Activated CD8-positive, alpha-beta memory T cell treated with anti-CD3 and anti-CD28 coated beads, Interleukin-2, amount 10 ng/mL, durations not matched to agents 7 days and 5 days (primary cell): ENCODE measurements at places on chromosomes 2 and 18. TPM values are rescaled to one million over a fixed set of nuclear protein-coding genes. Genes with fewer than 3 reads are reported as not detected.

DNA sequence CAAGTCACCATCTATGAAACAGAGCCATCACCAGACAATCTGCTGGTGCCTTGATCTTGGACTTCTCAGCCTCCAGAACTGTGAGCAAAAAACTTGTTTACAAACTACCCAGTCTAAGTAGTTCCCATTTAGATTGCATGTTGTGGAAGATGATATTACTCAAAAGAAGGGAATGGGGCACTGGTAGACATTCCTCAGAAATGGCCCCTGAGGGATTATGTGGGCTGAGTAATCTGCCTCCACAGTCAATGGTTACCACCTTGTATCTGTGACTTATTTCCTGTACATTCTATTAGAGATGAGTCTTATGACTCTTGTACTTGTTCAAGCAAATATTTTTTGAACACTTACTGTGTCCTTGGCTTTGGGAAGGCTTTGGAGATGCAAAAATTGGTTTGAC lies 160.4 kb downstream of the NUP35 start:
- no peak for DNase-seq
- H3K36me3 ChIP-seq, result no peaks in the 10 kb centered on the region

- H3K27me3 ChIP-seq, result no peaks in the 10 kb centered on the region
- no peak overlapping the region for H3K4me3 ChIP-seq
- peaks cover 5% of the 10 kb centered on the region for H3K4me1 ChIP-seq
- DNase-seq, result no peak
- peak overlapping the region; percentile 59 for H3K27ac ChIP-seq
- H3K36me3 ChIP-seq, result peaks cover 10% of the 10 kb centered on the region
These were observed 165.3 kb downstream of the ATAD2B start for GRCh38 chr2:23761638-23762037.

DNA sequence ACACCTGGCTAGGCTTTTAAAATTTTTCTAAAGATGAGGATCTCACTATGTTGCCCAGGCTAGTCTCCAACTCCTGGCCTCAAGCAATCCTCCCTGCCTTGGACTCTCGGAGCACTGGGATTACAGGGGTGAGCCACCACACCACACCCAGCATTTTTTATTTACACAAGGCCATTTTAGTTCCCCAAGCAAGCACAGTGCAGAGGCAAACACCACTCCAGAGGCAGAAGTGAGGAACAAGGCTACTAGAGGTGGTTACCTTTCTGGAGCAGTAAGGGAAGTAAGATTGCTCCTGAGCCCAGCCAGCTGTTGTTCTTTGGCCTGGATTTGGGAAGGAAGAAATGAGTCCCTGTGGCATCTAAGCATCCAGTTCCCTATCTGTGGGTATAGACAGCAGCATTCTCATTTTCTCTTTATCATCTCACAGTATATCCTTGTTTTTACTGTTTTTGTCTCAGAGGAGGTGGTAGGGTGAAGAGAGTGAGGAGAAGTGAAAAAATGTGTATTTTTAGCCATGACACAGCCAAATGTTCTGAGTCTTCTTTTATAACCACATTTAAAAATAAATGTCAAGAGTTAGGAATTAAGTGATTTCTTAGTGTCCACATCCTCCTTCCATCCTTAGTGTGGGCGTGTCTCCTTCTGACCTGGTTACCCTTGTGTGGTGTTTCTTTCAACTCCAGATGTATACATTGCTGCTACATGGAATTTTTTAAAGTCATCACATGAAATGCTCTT lies 10.5 kb upstream of the TTC39C start:
- H3K27ac ChIP-seq, result no peak overlapping the region
- H3K4me1 ChIP-seq, result peaks cover 66% of the 10 kb centered on the region
- DNase-seq, result no peak
- peaks cover 9% of the 10 kb centered on the region for H3K36me3 ChIP-seq
- H3K4me3 ChIP-seq, result no peak overlapping the region

- no peak overlapping the region for H3K27ac ChIP-seq
- no peak for DNase-seq
- H3K4me3 ChIP-seq, result no peak overlapping the region
- peaks cover 22% of the 10 kb centered on the region for H3K36me3 ChIP-seq
These were observed 148.8 kb downstream of the ANKRD44 start for GRCh38 chr2:197161774-197162173.

GRCh38 chr2:75328156-75328555 lies 128.8 kb upstream of the TACR1 start:
- no peak for DNase-seq
- no peak overlapping the region for H3K4me3 ChIP-seq
- no peaks in the 10 kb centered on the region for H3K27me3 ChIP-seq

DNA sequence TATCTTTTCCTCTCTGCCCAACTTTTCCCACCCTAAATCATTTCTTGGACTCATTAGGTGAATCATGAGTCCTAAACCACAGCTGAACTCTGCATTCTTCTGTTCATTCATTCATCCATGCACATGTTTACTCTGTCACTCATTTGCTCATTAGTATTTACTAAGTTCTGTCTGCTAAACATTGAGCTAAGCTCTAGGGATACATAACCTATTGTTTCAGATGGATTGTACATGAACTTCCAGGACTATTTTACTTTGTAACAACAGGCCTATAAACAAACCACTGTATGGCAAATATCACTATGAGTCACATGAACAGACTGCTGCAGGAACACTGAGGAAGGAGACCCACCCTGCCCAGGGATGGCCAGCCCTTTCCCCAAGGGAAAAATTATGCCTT lies 14.6 kb upstream of the DYNC2LI1 start:
- no peaks in the 10 kb centered on the region for H3K36me3 ChIP-seq
- no peak overlapping the region for H3K27ac ChIP-seq
- peaks cover 3% of the 10 kb centered on the region for H3K27me3 ChIP-seq
- DNase-seq, result no peak

DNA sequence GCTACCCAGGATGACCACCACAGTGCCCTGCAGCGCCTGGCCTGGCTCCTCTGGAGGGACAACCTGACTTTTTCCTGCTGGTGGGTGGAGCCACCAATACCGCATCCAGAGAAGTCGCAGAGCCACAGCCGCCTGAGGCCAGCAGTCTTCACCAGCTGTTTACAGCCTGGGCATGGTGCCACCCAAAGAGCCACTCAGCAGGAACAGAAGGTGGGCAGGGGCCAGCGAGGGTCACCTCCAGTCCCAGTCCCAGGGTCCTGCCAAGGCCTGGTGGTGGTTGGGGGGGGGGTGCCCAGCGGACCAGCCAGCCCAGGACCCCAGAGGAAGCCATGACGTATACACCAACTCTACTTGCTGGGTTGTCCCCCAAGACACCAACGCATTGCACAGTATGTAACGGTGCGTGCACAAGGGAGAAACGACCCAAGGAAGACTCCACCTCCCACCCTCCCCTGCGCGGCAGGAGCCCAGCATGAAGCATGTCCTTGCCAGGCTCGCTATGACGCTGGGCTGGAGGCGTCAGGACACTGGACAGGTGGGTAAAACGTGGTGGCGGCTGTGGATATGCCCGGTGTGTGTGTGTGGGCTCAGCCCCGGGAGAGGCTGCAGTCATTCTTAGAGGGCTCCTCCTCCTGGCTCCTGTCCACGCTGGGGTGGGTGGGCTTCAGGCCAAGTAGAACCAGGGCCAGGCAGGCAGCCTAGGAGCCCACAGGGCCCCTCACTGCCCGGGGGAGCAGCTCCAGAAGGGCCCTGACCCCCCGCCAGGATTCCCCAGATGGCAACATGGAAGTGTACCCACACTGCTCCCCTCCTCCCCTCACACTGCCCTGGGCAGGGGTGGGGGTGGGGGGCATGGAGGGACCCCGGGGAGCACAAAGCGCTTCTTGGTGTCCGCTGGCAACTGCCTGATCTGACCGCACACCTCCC lies 49.3 kb downstream of the HS6ST1 start:
- H3K27me3 ChIP-seq, result no peaks in the 10 kb centered on the region
- peaks cover 2% of the 10 kb centered on the region for H3K4me1 ChIP-seq
- H3K36me3 ChIP-seq, result peaks cover 5% of the 10 kb centered on the region
- H3K4me3 ChIP-seq, result no peak overlapping the region
- no peak for DNase-seq

- H3K4me3 ChIP-seq, result no peak overlapping the region
- no peaks in the 10 kb centered on the region for H3K27me3 ChIP-seq
- H3K4me1 ChIP-seq, result no peaks in the 10 kb centered on the region
- DNase-seq, result no peak
- no peak overlapping the region for H3K27ac ChIP-seq
- H3K36me3 ChIP-seq, result no peaks in the 10 kb centered on the region
These were observed 502.2 kb downstream of the NRXN1 start for GRCh38 chr2:50529600-50530218.

- no peak within 1 kb of the TSS for H3K27ac ChIP-seq
- H3K4me3 ChIP-seq, result no peak within 1 kb of the TSS
- no peak for DNase-seq
- no peaks in the 10 kb centered on the region for H3K4me1 ChIP-seq
- no peaks in the 10 kb centered on the region for H3K36me3 ChIP-seq
- H3K27me3 ChIP-seq, result peaks cover 27% of the 10 kb centered on the region
These were observed at the start of gene TNFAIP6 for GRCh38 chr2:151357359-151357758. TNFAIP6 (plus strand) TSS chr2:151357592; CDS start chr2:151357667, 75 bp downstream.

GRCh38 chr2:70663411-70663810 lies 104.6 kb downstream of the ADD2 start:
- H3K36me3 ChIP-seq, result no peaks in the 10 kb centered on the region
- H3K27ac ChIP-seq, result no peak overlapping the region
- H3K4me3 ChIP-seq, result no peak overlapping the region

DNA sequence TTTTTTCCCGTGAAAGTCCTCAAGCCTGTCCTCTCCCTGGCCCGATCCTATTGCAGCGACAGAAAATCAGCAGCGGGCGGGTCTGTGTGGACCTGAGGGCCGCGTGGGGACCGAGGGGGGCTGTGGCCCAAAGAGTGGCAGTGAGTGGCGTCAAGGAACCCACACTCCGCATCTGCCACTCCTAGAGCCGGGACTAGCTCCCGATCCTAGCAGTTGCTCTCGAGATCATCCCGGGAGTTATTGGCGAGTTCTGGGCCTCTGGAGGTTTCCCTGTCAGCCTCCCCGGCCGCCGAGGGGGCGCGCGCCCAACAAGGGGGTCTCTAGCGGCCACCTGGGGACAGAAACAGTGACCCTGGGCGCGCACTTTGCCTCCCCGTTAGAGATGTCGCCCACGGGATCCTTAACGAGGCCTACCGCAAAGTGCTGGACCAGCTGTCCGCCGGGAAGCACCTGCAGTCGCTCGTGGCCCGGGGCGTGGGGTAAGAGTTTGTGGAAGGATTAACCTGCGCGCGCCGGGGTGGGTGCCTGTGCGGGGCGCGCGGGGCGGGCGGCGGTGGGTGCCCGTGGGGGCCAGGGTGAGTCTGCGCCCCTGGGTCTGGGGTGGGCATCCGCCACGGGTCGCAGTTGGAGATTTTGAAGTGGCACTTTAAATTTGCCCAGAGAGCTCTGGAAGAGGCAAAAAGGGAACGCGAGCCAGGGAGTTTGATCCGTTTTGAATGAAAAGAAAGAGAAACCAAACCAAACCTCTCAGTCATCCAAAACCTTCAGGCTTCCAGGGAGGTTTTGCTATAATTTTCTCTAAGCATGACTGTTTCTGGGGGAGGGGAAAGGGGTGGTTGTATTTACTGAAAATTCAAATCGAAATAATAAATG lies 3.5 kb downstream of the ADCYAP1 start:
- peak overlapping the region; percentile 62 for H3K4me3 ChIP-seq
- no peak overlapping the region for H3K27ac ChIP-seq
- peaks cover 72% of the 10 kb centered on the region for H3K27me3 ChIP-seq
- peaks cover 3% of the 10 kb centered on the region for H3K36me3 ChIP-seq

- DNase-seq, result no peak
- H3K4me1 ChIP-seq, result peaks cover 2% of the 10 kb centered on the region
- H3K4me3 ChIP-seq, result no peak overlapping the region
- H3K27ac ChIP-seq, result no peak overlapping the region
These were observed 63.8 kb upstream of the RTN4 start for GRCh38 chr2:55114082-55114481.

DNA sequence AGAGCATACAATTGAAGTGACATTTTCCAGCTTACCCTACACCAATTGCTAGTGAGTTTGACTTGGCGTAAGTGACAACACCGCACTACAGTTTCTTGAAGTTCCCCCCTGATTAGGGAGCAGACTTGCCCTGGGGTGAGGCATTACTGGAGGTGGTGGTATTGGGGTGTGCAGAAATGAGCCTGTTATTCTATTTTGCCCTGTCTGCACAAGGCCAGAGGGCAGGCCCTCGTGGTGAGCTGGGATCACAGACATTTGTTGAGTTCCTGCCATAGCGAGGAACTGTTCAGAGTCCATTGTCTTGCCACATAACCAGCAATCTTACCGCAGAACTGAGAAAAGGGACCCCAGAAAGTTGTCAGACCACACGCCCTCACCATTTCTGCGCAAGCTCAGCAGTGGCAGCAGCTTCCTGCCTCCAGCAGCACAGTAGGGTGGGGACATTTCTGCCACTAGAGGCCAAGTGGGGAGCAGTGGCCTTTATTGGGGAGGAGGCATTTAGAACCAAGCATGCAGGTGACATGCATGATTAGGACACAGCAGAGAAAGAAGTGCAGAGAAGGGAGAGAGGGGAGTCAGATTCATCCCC lies 103.6 kb upstream of the BCL2L11 start:
- H3K4me3 ChIP-seq, result no peak overlapping the region
- H3K4me1 ChIP-seq, result peaks cover 11% of the 10 kb centered on the region
- DNase-seq, result no peak
- no peaks in the 10 kb centered on the region for H3K36me3 ChIP-seq
- H3K27me3 ChIP-seq, result peaks cover 35% of the 10 kb centered on the region

DNA sequence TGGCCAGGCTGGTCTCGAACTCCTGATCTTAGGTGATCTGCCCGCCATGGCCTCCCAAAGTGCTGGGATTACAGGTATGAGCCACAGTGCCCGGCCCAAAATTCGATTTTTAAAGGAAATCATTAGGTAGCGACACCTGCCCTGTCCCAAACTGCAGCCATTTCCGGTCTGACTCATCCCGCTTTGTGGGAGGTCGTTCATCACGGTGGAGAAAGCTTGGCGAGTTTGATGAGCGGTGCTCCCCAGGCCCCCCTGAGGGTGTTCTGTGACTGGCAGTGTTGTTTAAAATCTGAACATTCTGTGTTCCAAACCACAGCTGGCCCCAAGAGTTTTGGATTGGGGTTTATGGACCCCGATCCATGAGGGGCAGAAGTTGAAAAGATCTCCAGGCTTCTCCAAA lies 53.0 kb upstream of the GLI2 start:
- no peaks in the 10 kb centered on the region for H3K4me1 ChIP-seq
- no peak for DNase-seq
- H3K36me3 ChIP-seq, result no peaks in the 10 kb centered on the region
- H3K4me3 ChIP-seq, result no peak overlapping the region
- H3K27ac ChIP-seq, result no peak overlapping the region

GRCh38 chr18:55634545-55634944 lies 46.6 kb upstream of the TCF4 start:
- H3K4me1 ChIP-seq, result no peaks in the 10 kb centered on the region
- no peak overlapping the region for H3K4me3 ChIP-seq
- no peaks in the 10 kb centered on the region for H3K36me3 ChIP-seq
- H3K27ac ChIP-seq, result no peak overlapping the region
- no peaks in the 10 kb centered on the region for H3K27me3 ChIP-seq

GRCh38 chr2:113818382-113818951 lies 62.0 kb upstream of the SLC35F5 start:
- H3K27me3 ChIP-seq, result no peaks in the 10 kb centered on the region
- no peak for DNase-seq
- H3K27ac ChIP-seq, result no peak overlapping the region
- H3K4me1 ChIP-seq, result no peaks in the 10 kb centered on the region

ANKRD30B gene
- total RNA-seq, result not detected

GNLY gene
- total RNA-seq, result 364 TPM

SCN9A gene
- not detected for total RNA-seq

LOXHD1 gene
- total RNA-seq, result 0.06 TPM

LRRC30 gene
- total RNA-seq, result not detected

SCN7A gene
- total RNA-seq, result not detected

GYPC gene
- total RNA-seq, result 99.8 TPM

CRYBA2 gene
- total RNA-seq, result not detected
